ENCODE measurements at places on chromosomes 6 and 20.
A peak's percentile ranks its signal among the peaks of the same experiment; 100 is the strongest.

DNA sequence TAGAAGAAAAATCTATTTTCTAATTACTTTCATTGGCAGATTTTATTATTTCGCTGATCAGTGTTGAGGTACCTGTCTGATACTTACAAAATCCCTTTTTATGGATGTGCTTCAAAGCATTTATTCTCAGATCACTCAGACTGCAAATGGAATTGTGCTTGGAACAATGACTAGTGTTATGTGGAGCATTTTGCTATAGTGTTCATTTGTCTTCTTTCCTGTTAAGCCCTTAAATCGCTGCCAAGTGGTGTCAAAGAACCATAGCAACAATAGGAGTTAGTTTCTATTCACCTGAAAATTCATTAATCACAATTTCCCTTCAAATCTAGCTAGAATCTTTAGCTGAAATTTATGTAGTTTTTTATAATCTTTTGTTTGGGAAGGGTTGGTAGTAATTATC, 29.8 kb downstream of the SMPDL3A start:
- DNase-seq = no peak

- no peak for DNase-seq
Observed at GRCh38 chr6:63714091-63714490, 78.5 kb downstream of the PHF3 start.

- peak; percentile 93 for DNase-seq
Observed at GRCh38 chr6:138805016-138805765, 9.3 kb downstream of the ECT2L start.

- DNase-seq = no peak
Observed at GRCh38 chr6:130407032-130407431, 41.2 kb downstream of the TMEM200A start.

DNA sequence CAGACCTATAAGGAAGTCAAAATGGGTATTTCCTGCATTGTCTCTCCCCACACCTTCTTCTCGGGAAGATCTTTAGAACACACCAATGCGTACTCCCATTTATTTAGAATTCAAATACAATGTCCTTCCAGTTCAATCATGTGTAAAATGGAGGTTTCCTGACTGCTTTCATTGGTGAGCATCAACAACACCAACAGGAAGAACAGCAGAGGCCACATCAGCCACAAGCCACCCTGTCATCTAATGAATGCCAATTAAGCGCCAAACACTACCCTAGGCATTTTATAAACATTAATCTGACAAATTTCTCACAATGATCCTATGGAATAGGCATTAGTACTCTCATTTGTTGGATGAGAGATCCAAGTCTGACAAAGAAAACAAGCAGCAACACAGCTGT, 68.4 kb upstream of the SMLR1 start:
- no peak for DNase-seq

GRCh38 chr6:4655196-4656025, 120.8 kb upstream of the CDYL start:
- DNase-seq = no peak

GRCh38 chr6:35752330-35752729, 15.5 kb downstream of the ARMC12 start:
- DNase-seq = no peak

DNA sequence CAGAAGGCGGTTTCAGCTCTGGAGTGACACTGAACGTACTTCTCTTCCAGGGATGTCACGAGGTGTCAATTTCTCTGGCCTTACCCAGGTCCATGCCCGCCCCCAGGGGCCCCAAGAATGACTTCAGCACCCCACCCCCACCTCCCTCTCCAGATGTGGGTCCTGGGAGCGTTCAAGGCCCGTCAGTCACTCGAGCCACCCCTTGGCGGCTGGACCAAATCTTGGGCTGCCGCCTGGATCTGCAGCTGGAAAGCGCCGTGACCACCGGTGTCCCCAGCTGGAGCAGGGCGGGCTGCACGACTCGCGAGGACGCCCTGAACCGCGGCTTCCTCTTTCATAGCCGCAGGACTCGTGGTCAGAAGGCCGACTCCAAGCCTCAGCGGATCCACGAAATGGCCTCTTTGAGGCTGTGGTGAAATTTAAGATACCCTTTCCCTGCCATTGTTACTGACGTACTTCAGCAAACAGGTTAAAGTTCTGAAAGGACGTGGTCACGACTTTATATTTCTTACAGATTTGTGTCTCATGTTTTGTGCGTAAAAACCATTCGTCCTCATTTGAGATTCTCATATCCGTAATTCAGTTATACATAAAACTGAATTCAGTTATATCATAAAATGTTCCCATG, 29.3 kb downstream of the TRIM38 start:
- no peak for DNase-seq

- DNase-seq = no peak
Observed at GRCh38 chr6:144068794-144069193, 26.6 kb downstream of the SF3B5 start.

GRCh38 chr6:29629571-29629970, 3.4 kb downstream of the GABBR1 start:
- DNase-seq = no peak

DNA sequence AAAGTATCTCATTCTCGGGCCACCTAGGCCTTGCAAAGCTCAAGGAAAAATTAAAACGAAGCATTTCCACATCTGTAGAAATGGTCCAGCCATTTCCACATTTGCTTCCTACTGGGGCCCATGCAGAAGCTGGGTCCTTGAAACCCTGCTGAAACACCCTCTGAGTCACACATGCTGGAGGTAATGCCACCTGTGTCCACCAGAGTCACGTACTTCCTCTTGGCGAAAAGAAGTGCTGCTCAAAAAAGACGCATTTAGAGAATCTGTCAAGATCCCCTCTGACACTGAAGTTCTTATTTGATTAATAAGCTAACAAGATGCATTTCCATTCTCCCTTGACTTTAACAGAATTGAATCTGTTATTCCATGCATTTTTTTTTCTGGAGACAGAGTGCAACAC, 423.2 kb downstream of the PREX1 start:
- no peak for DNase-seq

DNA sequence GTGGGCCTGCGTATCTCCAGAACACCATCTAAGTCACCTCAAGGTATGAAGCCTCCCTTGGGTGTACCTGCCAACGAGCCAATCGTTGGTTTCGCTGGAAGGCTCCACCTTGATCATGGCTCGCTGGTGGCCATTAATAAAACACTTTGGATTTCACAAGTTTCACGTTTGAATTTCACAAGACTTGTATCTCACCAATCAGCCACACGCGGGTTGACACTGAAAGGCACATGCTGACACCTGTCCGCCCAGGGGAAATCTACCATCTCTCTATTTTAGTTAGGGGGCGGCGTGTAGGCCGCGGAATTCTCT, 586 bp upstream of the HMGA1 start:
- DNase-seq = no peak

DNA sequence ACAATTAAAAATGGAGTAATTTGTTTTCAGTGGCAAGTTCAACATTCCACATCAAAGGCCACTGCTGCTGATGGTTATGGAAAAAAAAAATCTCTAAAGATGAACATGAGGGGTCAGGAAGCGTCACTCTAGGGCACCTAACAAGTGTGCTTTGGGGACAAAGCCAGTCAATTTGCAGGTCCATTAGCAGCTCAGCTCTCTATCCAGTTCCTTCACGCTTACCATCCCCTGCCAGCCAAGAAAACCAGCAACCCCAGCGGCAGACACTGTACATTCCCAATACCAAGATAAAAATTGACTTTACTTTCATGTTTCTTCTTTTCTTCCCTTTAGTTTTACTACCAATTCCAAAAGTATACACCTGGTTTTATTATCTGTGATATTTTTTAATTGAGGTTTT, 10.1 kb downstream of the RFX6 start:
- DNase-seq = no peak

- no peak for DNase-seq
Observed at GRCh38 chr6:37745748-37746147, 48.1 kb upstream of the MDGA1 start.

GRCh38 chr20:58549231-58550209, 34.3 kb upstream of the APCDD1L start:
- DNase-seq = no peak

DNA sequence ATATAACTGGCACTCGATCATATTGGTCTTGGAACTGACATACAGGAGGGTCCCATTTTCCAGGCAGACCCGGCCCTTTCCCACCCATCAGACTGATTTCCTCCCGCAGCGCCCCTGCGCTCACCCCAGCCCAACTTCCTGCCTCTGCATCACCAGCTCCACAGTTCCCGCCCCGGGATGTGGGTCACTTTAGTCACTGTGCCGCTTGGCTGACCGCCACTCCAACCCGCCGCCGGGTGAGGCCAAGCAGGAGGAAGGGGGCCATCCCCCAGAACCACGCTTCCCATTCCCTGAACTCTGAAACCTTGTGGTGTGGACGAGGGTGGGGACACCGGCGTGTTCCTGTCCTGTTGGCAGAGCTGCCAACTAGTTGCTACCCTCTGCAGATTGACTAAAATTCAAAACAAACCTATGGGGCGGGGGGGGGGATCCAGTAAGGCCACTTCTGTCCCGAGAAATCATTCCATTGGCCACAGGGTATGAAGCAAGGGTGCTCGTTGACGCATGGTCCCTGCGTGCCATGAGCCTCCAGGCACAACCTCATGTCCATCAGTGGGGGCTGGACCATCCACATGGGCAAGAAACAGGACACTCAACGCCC, 12.3 kb downstream of the TGM2 start:
- DNase-seq = no peak

DNA sequence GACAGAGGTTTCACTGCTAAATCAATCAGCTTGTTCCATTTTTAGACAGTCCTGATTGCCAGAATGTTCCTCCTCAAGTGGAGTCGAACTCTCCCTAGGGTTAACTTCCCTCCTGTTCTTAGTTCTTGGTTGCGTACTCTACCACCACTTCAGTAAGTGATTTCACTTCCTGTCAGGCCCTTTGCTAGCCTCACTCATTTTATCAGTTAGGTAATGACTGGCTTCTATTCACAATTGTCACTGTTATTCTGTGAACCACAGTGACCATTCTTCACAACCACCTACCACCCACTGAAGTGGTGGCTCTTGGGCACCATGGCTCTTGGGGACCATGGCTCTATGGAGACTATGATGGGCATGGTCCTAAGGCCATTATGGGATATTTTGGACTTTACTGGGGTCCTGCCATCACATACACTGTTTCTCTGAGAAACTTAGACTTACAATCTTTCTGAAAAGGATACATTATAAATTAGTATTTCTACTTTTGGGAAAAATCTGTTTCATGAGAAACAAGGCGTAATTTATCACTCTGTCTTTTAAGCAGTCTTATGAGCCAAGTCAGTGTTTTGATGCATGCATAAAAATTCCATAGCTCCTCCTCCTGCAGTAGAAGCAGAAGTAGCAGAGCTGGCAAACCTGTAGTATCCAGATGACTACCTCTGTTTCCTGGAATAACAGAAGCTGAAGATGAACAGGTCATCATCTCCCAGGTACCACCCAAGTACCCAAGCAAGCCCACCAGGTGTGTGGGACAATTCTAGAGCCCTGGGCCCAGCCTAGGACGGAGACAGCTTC, 66.3 kb downstream of the ATXN1 start:
- no peak for DNase-seq

- DNase-seq = no peak
Observed at GRCh38 chr20:58749098-58749769, 56.6 kb downstream of the NPEPL1 start.

GRCh38 chr6:71419217-71420094, 130.8 kb downstream of the OGFRL1 start:
- DNase-seq = no peak

- no peak for DNase-seq
Observed at GRCh38 chr6:174036-174435, 118.3 kb upstream of the DUSP22 start.

DNA sequence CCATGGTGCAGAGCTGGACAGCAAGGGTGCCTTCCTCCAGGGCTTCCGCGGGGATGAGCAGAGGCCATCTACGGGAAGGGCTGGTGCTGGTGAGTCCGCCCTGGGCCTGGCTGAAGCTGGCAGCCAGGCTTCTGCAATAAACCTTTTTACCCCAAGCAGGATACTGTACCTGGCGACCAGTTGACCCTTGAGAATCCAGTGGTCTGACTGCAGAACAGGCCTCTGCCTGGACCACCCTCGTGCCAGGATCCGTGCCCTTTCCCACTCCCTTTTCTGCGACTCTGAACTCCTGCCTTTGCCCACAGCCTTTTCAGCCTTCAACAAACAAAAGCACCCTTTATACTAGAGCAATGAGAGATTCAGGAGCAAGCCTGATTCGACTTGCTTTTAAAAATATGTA, 18.9 kb downstream of the CDH26 start:
- no peak for DNase-seq

DNA sequence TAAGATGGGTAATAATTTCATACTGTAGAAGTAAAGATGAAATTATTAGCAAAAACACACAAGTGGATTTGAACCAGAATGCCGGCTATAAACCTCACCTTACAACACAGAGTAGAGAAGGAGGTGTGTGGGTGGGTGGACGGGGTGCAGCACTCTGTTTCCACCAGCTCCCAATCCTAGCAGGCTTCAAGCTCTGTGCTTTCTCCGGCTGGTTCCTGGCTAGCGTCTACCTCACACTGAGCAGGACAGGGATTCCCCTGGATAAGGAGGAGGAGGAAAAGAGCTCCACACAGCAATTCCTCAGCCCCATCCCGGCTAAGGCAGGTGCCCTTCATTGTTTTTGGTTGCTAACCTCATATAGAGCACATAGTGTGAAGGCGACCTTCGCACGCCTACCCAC, 453.3 kb downstream of the C6orf118 start:
- no peak for DNase-seq

GRCh38 chr20:47863315-47863965, 78.2 kb upstream of the SULF2 start:
- no peak for DNase-seq

GRCh38 chr6:50707652-50708300, 5.5 kb upstream of the TFAP2D start:
- DNase-seq = no peak

DNA sequence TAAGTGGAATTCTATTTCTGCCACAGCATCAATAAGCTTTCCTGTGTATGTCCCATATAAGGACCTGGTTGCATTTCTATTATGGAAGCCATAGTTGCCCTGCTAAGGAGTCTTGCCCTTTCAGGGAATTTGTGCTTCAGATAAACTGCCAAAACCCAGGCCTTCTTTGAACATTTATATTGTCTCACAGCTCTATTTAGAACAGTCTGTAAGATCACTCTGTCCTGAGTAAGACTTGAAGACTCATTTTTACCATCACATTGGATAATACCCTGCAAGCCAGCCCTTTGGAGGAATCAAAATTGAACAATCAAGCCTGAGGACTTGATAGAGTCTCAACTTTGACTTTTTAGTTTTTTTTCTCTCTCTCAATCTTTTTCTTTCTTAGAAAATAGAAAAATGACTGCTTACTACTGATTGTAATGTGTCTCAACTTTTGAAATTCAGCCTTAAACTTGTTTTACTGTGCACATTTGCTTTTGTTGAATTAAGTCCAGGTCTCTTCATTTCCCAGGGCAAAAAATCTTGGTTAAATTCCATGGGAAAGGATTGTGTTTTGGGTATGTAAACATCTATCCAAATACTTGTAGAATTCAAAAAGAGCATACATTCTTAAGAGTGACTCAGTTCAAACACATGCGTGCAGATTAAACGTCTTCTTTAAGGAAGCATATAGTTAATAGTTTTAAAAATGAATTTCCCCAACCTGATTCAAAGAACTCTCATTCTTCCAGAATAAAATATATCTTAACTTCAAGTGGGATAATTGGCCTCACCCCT, 91.2 kb downstream of the PLCB1 start:
- DNase-seq = peak; percentile 73

GRCh38 chr6:91155129-91155785, 568.4 kb upstream of the MAP3K7 start:
- DNase-seq = no peak
